SW480 (cell line): ENCODE measurements at places on chromosomes 13 and 19.

- no peak for DNase-seq
Measured at GRCh38 chr13:71457645-71458044, 409.4 kb downstream of the DACH1 start.

DNA sequence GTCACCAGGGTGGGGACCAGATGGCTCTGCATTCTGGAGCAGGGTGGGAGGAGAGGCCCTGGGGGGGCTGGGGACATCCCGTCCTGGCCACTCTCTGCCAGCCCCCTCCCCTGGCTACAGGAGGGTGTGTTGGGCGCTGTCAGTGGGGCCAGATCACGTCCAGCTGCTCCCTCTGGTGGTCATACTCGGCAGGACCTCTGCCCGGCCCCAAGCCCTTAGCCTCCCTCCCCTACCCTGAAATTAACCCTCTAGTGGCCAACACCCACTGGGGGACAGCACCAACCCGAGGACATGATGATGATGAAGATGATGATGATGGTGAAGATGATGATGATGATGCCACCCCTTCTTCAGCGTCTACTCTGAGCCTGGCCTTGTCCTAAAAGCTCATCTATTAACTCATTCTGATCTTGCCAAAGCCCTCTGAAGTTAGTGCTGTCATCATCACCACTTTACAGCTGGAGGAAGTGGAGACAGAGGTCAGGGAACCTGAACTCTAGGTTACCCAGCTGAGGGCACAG, 590 bp upstream of the LGI4 start:
- DNase-seq = peak; percentile 62

DNA sequence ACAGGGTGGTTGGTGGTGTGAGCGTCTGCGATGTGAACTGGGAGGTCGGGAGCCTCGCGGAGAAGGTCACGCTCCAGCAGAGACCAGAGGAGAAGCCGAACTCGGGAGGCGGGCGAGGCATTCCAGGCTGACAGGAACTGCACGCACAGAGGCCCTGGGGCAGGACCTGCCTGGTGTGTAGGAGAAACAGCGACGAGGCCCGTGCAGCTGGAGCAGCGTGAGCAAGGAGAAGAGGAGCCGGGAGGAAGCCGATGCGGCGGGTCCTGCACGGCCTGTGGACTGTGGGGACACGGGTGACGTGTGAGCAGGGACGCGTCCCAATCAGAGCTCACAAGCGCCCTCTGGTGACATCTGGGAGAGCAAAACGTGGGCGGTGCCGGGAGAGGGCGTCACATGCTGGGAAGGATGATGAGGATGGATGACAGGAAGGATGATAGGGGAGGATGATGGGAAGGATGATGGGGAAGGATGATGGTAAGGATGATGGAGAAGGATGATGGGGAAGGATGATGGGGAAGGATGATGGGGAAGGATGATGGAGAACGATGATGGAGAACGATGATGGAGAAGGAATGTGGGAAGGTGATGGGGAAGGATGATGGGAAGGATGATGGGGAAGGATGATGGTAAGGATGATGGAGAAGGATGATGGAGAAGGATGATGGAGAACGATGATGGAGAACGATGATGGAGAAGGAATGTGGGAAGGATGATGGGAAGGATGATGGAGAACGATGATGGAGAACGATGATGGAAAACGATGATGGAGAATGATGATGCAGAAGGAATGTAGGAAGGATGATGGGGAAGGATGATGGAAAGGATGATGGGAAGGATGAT, 16.1 kb upstream of the MADCAM1 start:
- DNase-seq = no peak

DNA sequence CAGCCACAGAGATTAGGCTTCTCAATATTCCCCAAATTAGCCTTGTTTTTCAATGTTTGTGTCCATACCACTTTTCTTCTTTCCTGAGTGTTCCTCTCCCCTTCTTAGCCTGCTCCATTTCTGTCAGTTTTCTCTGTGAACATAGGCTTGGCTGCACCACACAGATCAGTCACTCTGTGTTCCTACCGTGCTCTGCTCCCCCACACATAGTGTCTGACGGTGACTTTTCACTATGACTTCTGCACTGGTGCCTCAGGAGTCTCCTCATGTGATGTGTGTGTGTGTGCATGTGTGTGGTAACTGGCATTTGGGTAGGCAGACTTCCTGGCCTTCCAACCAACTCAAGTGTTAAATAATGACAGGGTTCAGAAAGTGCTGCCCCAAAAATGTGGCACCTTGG, 47.9 kb upstream of the MYCBP2 start:
- no peak for DNase-seq

DNA sequence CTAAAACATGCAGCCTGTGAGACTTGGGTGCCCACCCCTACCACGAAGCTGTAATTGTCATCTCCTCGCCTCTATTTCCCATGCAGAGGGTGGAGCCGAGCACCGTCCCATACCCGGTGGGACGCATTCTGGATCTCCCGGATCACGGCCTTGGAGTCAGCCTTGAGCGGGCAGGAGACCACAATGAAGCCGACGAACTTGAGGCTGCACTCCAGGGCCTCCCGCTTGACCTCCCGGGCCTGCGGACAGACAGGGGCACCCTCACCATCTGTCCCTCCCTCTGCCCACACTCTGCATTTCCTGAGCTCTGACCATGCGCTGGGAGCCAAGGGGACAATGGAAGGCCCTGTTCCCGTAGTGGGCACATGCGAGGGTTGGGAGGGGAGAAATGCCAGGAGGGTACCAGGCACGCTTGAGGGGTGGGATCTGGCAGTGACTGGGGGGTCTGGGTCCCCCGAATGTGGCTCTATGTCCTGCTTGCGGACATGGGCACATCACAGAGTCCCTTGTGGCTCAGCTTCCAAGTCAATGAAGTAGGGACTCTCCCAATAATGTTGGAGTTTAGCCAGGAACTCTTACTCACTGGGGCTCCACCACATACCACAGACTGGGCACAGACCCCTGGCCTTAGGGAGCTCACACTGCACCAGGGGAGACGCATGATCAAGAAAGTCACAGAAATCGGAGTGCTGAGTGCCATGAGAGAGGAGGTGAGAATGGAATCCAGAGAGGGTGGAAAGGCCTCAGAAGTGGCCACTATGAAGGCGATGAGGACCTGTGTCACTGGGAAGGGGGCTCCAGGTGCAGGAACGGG, 9.2 kb upstream of the GMIP start:
- no peak for DNase-seq

DNA sequence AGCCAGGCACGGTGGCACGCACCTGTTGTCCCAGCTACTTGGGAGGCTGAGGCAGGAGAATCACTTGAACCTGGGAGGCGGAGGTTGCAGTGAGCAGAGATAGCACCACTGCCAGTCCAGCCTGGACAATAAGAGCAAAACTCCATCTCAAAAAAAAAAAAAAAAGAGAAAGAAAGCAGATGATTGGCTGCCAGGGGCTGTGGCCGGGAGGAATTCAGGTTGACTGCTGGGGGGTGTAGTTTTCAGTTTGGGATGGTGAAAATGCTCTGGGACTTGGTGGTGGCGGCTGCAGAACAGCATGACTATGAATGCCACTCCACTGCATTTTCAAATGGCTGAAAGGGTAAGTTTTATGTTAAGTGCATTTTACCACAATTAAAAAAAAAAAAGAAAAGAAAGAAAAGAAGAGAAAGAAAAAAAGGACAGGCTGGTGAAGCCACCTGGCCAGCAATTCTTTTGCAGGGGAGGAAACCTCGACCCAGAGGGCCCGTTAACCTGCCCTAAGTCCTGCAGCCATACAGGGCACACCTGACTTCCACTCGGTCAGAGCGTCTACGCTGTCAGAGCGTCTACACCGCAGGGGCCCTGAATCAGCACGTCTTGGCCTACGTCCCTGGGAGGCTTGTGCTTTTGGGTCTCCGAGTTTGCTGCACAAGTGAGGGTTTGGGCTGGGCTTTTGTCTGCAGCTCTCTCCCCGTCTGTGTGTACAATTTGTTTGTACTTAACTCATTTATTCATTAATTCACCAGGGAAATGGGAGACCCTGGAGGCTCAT, 3.6 kb downstream of the ISOC2 start:
- no peak for DNase-seq

GRCh38 chr13:60857698-60858097, 460.7 kb downstream of the TDRD3 start:
- DNase-seq = peak; percentile 3

- DNase-seq = no peak
Measured at GRCh38 chr13:51663973-51664957, 80.0 kb downstream of the WDFY2 start.

GRCh38 chr13:33287142-33287882, 1.8 kb upstream of the STARD13 start:
- no peak for DNase-seq

- DNase-seq = no peak
Measured at GRCh38 chr19:17527326-17527725, 15.9 kb downstream of the PGLS start.

DNA sequence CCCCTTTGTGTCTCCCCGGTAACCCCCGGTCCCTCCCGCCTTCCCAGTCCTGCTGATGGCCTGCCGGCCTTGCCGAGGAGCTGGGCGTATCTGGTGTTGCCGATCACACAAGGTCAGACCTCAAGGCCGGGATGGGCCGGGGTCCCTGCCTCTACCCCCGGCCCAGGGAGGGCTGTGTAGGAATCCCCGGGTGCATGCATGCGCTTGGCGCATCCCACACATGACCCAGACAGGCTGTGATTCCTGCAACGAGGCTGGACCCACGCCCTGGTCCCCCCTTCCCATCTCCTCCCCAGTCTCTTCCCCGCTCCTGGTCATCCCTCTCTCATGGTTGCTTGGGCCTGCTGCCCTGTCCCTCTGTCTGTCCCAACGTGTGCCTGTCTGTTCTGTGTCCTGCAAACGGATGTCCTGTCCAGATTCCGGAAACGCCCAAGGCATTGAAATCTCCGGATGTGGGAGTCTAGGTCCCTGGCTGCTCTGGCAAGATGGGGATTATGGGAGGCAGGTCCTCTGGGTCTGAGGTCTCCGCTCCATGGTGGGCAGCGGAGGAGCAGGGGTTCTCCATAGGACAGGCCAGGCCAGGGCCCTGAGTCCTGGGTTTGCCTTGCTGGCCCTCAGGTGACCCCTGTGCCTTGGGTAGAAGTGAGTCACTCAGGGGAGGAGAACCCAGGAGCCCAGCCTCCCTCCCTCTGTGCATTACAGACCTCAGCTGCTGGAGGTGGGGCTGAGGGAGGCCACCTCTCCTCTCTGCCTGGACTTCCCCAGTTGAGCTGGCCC, 1.6 kb downstream of the PKN1 start:
- peak; percentile 38 for DNase-seq

DNA sequence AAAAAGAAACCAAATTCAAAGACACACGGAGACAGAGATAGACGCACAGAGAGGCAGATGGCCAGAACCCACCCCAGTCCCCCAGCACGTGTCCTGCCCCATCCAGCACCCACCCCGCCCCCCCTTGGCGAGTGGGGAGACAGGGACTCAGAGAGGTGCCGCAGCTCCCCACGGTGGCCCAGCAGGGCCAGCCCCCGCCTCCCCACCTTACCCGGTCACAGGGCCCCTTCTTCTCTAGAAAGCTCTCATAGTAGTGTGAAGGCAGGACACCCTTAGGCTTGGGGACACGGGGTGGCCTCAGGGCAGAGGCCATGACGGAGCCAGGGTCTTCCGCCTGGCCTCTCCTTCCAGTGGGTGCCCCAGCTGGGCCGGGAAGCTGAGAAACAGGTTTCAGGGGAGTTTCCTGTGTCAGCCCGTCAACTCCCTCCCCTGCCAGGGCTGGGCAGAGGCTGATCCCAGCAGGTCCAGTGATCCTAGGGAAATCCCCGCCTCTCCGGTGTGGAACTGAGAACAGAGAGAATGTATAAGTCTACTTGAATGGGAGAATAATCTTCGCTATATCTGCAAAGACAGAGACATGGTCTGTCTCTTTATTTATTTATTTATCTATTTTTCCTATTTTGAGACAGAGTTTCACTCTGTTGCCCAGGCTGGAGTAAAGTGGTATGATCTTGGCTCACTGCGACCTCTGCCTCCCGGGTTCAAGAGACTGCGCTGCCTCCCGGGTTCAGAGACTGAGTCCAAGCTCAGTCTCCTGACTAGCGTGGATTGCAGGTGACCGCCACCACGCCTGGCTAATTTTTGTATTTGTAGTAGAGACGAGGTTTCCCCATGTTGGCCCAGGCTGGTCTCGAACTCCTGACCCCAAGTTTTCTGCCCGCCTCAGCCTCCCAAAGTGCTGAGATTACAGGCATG, at the start of gene STAP2:
TSS of gene STAP2 (minus strand) at position 387 of the 915 bp plus-strand sequence. CDS start at position 313, 74 bp downstream.
- no peak for DNase-seq

GRCh38 chr19:31727536-31727935, 378.3 kb upstream of the TSHZ3 start:
- no peak for DNase-seq

DNA sequence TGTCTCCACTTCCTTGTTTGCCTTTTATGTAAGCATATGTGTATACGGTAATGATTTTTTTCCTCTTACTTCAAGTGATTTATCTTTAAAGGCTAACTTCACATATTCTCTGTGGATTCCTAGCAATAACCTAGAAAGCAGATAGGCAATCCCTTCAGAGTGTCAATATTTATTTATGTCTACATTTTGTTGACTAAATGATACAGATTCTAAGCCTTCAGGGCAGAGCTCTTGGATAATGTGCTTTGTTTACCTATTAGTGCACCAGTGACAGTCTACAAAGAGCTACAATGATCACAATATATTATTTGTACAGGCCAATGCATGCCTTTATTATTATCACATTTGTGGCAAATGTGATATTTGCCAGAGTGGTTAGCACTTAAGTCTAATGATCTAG, 406.2 kb downstream of the EFNB2 start:
- DNase-seq = no peak

DNA sequence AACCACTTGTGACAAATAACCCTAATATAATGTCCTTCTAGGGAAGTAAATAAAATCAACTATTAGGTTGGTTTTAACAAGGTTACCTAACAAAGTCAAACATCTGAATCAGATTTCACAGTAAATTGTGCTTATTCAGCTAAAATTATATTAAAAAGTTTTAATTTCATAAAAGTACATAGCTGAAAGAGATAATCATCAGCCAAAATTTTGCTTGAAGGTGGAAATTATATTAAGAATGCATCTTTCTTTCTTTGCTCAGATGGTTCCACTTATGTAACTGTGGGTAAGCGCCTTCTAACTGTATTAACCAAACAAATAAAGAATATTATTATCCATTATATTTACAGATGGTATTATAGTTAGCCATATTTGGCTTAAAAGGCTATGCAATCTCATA, 2840.3 kb upstream of the PCDH20 start:
- DNase-seq = no peak

- no peak for DNase-seq
Measured at GRCh38 chr13:111027458-111028439, 87.4 kb upstream of the ARHGEF7 start.
